Vagina (tissue), 2 donors: ENCODE measurements at places on chromosomes 1 and 21.
A peak's percentile ranks its signal among the peaks of the same experiment; 100 is the strongest.

DNA sequence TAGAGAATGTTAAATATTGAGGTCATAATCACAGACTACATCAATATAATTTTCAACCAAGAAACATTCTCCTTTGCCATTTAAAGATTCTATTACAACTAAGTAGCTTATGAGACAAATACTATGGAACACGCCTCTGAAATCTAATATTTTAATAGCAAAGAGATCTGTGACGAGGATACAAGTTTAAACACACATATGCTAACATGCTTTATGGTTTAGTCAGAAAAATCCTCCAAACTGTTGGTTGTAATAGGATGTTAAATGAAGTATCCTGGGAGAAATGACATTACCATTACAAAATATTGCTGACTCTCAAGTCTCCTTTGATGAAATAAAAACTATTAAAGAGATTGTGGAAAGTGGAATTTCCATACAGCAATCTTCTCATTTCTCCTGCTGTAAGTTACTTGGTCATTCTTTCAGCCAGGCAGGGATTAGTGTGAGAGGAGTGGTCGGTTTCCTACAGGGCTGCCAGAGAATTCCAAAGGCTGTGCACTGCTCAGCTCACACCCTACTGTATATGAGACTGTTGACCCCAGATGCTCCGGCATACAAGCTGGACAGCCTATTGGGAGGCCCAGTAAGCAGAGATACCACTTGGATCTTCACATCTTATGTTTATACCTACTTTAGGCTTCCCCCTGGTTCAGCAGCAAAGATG is 26.6 kb downstream of the SCYL3 start:
- no peak for DNase-seq

DNA sequence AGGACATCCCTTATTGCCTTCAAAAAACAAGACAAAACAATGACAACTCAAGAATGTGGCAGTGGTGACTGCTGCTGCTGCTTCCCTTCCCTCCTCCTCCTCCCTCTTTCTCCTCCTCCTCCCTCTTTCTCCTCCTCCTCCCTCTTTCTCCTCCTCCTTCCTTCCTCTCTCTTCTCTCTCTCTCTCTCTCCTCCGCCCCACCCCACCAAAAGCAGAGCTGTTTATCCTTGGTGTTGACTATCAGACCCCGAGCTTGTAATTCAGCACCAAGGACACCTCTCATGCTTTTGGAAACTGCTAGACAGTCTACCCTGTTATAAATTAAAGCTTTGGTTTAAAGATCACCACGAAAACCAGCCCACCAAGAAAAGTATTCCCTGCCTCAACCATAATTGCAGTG is 72.4 kb upstream of the IFNAR2 start:
- no peak for DNase-seq

DNA sequence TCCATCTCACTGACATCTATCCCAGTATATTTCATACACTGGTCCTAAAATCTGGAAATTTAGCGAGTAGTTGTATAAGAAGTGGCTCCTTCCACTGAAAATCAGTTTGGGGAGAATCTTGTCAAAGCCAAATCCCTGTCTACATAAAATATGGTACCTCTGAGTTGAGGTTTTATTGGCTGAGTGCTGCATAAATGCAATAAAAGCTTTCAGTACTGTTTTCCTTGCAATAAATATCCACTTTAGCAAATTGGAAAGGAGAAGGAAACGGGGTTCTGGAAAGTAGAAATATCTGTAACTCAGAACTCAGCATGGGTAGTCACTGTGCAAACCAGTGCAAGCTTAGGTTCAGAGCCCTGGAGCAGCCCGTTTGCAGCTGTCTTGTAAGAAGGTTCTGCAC is 580.2 kb downstream of the SMYD3 start:
- DNase-seq = no peak

- no peak for DNase-seq
Observed at GRCh38 chr1:157439302-157439954, 112.9 kb downstream of the FCRL5 start.

GRCh38 chr1:60564916-60565750 is 491.6 kb upstream of the C1orf87 start:
- DNase-seq = no peak

- no peak for DNase-seq
Observed at GRCh38 chr1:15693371-15693770, 9.3 kb downstream of the PLEKHM2 start.

GRCh38 chr1:241600496-241600901 is 39.7 kb downstream of the CHML start:
- no peak for DNase-seq

DNA sequence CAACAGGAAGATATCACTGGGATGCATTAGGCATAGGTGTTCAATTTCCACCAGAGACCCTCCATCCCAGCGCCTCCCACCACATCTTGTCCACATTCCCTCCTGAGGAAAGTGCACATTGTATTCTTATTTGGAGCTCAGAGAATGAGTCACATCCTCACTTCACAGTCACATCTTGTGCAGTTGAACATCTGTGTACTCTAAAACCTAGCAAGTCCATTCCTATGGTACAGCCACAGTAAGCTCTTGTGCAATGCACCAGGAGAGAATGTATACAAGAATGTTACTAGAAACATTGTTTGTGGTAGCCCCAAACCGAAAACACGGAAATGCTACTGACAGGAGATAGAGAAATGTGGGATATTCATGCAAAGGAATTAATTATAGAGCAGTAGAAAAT is 1.6 kb upstream of the KDF1 start:
- no peak for DNase-seq

GRCh38 chr1:241330619-241331327 is 26.2 kb downstream of the RGS7 start:
- DNase-seq = no peak

- no peak for DNase-seq
Observed at GRCh38 chr1:47252795-47253194, 20.8 kb upstream of the TAL1 start.

GRCh38 chr1:235920596-235921375 is 54.1 kb upstream of the LYST start:
- no peak for DNase-seq

- DNase-seq = no peak
Observed at GRCh38 chr1:61013946-61014667, 68.3 kb upstream of the NFIA start.

DNA sequence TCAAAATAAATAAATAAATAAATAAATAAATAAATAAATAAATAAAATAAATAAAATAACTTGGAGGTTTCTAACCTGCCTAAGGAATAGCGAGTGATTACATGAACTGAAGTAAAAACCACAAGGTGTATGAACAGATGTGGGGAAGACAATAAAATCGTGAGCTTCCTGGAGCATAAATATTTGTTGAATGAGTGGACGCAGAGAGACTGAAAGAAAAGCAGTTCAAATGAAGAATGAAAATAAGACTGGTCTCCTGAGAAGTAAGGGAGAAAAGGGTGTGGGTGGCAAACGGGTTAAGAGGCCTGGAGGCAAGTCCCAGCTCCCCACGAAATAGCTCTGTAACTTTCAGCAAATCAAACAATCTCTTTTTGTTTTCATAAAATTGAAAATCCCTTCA is 33.6 kb downstream of the CHML start:
- DNase-seq = no peak

DNA sequence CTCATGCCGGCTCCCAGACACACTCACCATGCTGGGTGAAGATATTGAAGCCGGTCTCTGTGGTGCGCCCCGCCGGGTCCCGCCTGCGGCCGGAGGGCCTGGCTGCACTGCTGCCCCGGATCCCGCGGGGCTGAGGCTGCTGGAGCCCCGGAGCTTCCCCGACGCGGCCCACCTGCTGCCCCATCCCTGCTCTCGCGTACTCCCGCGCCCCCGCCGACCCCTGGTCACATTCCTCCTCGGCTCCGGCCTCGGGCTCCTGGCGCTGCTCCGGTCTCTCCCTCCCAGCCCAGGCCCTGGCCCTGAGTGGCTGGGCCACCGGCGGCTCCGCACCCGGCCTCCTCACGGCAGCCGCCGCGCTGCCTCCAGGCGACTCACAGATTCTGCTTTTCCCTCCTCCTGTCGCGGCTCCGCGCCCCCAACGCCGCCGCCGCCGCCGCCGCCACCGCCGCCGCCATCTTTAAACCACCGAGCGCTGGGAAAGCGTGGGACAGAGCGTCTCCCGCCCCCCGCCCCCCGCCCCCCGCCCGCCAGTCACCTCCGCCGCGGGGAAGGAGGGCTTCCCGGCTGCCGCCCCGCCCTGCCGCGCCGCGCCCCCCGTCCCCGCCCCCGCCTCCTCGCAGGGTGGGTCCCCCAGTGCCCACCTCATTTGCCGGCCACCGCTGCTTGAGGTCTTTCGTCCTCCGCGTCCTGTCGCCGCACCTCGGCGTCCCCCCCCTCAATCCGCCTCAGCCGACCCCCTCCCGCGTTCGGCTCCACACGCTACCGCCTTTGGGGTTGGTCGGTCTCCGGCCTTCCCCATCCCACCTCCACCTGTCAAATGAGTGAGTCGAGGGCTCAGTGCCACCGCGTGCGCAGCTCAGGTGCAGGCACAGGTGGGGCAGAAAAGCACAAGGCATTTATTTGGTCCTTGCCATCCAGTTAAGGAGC is at the start of gene ABL2:
Gene ABL2, minus strand, starts transcription at position 464 of the 927 bp plus-strand sequence. Its CDS starts 280 bp downstream, at position 184.
- no peak for DNase-seq

GRCh38 chr1:30134466-30135217 is 588.7 kb downstream of the MATN1 start:
- peak; percentile 72 for DNase-seq

DNA sequence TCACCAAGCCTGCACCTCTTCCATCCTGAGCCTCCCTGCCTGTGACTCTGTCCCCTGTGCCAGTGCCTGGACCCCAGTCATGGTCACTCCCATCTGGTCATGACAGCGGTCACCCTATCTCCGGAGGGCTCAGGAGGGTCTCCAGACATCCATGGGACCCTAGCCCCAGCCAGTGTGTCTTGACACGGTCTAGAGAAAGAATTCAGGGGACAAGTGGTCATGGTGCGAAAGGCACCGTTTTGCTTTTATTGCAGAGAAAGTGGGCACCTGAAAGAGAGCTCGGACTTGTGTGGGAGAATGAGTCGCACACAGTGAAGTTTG is 4.7 kb upstream of the RIPK4 start:
- DNase-seq = no peak

DNA sequence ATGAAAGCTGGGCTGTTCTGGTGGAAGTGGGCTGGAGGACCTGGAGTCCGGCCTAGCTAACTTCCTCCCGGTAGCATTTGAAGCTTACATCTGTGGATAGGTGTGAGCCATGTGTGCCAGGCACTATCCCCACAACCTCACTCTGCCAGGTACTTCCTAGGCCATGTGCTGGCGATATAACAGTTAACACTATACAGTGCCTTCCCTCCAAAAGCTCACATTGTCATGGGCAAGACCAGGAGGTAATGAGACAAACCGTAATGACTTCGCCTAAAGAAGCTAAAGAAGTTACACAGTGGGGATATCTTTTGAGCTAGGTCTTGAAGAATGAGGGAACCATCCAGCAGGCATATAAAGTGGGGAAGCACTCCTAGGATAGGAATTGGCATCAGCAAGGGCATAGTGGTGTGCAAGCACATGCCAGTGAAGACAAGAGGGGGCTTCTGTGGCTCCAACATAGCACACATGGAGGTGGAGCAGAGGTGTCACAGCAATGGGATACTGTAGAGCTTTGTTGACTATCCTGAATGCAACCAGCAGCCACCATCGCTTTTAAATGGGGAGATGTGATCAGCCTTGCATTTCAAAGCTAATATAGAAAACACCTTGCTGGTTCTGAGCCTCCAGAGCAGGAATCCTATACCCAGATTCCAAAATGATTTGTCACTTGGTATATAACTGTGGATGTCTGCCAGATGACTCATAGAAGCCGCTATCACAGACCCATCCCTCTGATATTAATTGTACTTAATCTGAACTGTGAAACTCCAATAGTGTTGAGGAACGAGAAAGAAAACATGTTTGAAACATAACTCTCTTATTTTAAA is 466.3 kb downstream of the LMO4 start:
- no peak for DNase-seq

GRCh38 chr1:43227143-43227764 is 42.5 kb upstream of the TMEM125 start:
- no peak for DNase-seq

- no peak for DNase-seq
Observed at GRCh38 chr1:216788671-216789070, 65.4 kb upstream of the ESRRG start.

- no peak for DNase-seq
Observed at GRCh38 chr1:183255073-183255472, 69.0 kb downstream of the LAMC2 start.

DNA sequence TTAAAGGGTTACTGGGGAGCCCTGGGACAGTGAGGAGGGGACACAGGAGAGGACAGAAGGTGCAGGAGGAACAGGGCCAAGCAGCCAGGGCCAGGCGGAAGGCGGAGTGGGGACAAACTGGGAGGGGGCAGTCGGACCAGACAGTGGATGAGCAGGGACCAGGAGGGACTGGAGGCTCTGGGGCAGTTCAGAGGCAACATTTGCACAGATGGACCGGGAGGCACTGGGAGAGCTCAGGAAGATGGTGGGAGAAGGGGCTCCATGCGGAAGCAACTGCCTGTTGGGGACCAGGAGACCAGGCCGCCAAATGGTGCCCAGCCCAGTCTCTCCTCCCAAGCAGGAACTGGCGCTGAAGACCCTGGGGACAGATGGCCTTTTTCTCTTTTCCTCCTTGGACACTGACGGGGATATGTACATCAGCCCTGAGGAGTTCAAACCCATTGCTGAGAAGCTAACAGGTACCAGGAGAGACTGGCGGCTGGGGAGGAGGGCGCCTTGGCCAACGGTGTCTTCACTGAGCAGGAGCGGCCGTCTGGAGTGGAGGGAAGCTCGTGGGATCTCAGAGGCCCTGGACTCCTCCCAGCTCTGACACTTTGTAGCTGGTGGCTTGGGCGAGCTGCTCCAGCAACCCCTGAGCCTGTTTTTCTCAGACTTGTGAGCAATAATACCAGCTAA is 847 bp downstream of the SELENON start:
- DNase-seq = no peak

- DNase-seq = no peak
Observed at GRCh38 chr1:221722254-221723017, 19.5 kb downstream of the DUSP10 start.

- DNase-seq = no peak
Observed at GRCh38 chr1:193190096-193190744, 3.8 kb upstream of the B3GALT2 start.

DNA sequence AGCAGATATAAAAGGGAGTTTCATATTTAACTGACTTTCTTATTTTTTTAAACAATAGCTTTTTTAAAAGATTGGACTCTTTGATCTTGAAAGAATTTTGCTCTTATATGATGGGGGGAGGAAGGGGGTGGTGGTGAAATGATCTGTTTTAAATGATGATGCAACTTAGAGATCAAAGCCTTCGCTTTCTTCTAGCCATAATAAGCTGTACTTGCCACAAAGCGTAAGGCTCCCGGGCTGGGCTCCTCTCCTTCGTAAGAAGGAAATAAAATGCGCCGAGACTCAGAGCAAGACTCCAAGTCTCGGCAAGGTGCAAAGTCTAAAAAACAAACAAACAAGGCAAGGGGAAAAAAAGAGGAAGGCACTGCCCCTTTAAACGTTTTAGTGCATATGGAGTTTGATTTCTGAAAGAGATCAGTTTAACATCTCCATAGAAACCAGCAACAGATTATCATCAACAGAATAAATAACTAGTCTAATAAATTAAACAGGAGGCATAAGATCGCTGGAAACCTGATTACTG is 3.3 kb downstream of the CASZ1 start:
- DNase-seq = no peak
